ENCODE measurements at places on chromosomes 16 and 17.

DNA sequence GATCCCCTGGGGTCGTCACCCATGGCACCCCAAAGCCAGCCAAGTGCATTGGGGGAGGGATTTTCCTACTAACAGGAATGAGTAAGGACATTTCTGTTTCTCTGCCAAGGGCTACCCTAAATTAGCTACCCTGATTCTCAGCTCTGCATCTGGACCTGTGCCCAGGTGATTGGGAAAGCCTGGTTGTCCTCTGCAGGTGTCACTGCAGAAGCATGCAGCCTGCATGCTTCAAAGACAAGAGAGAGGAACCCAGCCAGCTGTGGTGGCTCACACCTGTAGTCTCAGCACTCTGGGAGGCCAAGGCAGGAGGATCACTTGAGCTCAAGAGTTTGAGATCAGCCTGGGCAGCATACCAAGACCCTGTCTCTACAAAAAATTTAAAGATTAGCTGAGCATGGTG lies 19.6 kb downstream of the BEAN1 start:
- no peak for DNase-seq

DNA sequence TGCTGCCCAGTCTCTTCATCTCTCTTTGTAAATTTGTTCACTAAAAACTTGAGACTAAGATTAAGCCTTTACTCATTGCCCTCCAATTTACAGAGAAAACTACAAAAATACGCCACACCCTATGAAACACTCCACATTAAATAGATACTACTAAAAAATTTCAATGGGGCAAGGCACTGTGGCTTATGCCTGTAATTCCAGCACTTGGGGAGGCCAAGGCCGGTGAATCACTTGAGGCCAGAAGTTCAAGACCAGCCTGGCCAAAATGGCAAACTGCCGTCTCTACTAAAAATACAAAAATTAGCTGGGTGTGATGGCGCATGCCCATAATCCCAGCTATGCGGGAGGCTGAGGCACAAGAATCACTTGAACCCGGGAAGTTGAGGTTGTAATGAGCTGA lies 3.8 kb downstream of the UBE2O start:
- DNase-seq: no peak

- peak; percentile 71 for DNase-seq
Measured at GRCh38 chr17:50681263-50682200, 26.2 kb downstream of the ANKRD40 start.

DNA sequence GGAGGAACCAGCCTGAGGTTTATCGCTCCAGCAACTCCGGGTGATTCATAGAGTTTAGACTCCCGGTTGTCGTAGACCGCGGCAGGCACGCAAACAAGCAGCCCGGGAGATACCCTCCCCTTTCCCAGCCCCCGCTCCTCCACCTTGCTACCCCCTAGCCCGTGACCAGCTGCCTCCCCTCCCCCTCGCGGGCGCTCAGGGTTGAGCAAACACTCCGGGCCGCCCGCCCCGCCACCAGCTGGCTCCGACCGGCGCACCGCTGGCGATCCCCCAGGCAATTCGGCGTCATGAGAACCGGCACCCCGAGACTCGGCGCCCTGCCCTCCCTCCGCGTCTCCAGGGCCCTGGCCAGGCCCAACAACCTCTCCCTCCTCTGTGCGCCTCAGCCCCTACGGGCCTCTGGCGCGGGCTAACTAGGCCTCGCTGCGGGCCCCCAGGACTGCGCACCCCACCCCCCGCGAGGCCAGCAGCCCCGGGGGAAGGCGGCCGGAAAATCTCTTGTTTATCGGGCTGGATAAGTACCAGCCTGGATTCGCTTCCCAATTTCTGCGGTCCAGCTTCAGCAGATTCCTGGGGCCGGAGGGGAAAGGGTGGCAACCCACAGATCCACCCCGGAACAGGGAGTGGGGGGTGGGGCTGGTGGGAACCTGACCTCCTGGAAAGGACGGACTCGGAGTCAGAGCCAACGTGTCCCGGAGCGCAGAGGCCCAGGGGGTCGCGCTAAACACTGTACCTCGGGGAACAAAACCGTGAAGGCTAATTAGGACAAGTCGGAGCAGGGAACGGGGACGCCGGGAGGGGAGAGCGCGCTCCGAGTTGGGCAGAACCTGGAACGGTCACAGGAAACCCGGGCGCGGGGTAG lies 951 bp upstream of the GPRC5C start:
- DNase-seq: peak; percentile 96

DNA sequence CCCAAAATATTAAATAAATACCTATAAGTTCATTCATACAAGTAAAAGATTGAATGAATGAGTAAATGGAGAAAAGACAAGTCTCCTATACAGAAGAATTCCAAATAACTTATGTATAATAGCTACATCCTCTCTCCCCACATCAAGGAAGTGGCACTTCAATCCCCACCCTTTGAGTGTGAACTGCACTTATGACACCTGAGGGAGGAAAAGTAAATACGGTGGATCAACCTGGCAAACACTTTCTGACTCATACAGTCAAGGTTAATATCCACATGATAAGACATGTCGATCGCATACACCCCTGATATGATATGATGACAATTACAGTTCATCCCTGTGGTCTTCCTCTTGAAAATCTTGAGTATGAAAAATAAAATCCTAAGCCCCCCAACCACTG lies 18.0 kb downstream of the SLFN12L start:
- DNase-seq: no peak

DNA sequence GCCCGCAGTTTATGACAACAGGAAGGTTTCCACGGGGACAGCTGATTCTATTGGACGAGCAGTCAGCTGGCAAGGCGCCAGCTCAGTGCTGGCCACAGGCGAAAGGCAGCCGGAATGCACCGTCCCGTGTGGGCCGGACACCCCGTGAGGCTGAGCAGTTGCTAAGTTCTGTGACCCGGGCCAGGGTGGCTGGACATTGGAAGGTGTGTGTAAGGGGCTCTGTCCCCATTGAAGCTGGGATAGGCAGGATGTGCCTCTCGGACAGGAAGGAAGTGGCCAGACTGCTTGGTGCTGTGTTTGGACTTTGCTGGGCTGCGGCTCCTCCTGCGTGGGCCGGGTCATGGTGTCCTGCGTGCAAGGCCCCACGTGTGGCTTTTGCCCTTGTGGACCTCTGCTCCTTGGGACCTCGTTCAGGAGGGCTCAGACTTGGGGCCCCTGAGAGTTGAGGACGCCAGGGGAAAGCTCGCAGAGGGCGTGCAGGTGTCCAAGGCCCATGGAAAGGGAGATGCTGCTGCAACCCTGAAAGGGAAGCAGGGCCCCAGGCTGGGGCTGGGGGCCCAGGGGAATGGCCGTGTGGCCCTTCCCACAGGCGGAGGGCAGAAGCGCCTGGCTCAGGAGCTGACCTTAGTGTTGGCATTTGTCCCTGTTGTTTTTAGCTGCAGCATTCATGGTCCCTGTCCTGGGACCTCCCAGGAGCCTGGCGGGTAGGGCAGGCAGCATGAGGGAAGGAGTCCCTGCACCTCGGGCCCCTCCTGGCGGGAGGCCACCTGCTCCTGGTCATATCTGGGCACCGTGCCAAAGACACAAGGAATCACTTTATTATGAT lies 10.0 kb downstream of the BAIAP2 start:
- peak; percentile 69 for DNase-seq

DNA sequence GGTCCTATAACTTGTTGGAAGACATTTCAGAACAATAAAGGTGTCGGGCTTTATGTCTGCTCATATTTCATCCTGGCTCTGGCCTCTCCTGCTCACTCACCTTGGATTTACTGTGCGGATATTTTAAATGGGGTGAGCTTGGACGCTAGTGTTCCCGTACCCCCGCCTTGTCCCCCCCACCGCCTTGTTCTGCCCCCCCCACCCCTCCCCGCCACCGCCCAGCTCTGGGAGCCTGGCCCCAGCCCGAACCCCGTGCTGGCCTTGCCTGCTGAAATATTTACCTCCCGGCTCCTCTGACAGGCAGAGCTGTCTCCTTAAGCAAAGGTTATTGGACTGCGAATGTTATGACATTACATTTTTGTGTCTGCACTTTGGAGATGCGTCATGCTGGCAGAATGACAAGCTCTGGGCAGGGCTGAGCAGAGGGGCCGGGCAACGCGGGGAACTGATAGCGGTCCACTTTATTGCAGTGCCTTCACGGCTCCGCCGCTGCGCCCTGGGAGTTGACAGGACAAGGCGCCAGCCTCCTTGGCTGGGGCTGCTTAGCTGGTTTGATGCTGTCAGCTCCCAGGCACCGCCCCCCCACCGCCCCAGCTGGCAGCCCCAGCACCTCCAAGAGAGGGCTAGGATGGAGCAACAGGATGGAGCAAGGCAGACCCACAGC lies 222.5 kb upstream of the GSE1 start:
- DNase-seq: peak; percentile 73

DNA sequence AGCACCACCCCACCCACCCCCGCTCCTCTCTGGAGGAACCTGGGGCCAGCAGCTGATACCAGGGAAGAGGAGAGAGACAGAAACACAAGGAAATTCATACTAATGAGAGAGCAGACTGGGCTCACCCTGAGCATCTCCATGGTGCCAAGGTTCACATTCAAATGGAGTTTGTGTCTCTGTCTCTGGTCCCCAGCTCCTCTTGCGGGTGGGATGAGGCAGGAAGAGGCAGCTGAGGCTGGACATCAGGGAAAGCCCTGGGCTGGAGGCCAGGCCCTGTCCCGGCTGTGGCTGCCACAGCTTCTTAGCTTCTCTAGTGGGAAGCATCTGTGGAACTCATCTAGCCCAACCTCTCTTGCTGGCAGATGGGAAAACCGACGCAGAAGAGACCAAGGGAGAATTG lies 121.5 kb downstream of the SDK2 start:
- DNase-seq: no peak

Measured in ovary (tissue), 10 donors.